Germinal center (tissue), 1 donor: ENCODE measurements at places on chromosomes 5 and 9.

DNA sequence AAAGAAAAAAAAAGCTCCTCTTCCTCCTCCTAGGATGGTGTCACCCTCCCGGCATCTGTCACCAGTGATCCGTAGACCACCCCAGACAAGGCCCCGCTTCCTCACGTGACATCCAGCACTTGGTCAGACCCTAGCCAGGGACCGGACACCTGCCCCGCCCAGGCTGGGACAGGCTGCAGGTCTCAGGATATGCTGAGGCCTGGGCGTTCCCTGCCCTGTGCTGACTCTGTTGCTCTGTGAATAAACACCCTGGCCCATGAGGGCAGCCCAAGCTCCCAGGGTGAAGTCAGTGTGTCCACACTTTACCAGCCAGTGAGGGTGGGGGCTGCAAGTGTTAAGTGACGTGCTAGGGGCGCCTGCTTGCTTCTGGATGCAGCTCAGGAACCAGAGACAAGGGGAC is 5.6 kb downstream of the EDF1 start:
- DNase-seq: no peak

DNA sequence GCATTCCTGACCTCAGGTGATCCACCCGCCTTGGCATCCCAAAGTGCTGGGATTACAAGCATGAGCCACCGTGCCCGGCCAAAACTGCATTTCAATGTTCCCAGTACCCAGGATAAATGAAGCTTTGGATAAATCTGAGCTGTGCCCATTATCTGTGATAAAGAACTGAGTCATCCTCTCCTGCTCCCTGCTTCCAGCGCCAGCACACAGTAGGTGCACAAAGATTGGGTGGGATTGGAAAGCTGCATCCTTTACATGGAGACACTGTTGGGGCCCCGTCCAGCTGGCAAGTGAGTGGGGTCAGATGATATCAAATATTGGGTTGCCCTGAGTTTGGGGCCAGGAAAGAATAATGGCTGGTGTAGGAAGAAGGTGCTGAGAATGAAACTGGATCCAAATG is 17.4 kb downstream of the SH2D3C start:
- no peak for DNase-seq

- DNase-seq: no peak
Observed at GRCh38 chr9:91886414-91887076, 63.5 kb downstream of the ROR2 start.

- DNase-seq: peak; percentile 16
Observed at GRCh38 chr5:6236858-6237481, 141.4 kb downstream of the MED10 start.

GRCh38 chr5:135438636-135439221 is 8.4 kb downstream of the DCANP1 start:
- DNase-seq: no peak

- peak; percentile 50 for DNase-seq
Observed at GRCh38 chr9:70398145-70398556, 16.3 kb downstream of the KLF9 start.

- no peak for DNase-seq
Observed at GRCh38 chr5:80884929-80885328, 75.2 kb upstream of the RASGRF2 start.

- DNase-seq: no peak
Observed at GRCh38 chr5:69530561-69531405, 29.2 kb upstream of the GTF2H2C start.

DNA sequence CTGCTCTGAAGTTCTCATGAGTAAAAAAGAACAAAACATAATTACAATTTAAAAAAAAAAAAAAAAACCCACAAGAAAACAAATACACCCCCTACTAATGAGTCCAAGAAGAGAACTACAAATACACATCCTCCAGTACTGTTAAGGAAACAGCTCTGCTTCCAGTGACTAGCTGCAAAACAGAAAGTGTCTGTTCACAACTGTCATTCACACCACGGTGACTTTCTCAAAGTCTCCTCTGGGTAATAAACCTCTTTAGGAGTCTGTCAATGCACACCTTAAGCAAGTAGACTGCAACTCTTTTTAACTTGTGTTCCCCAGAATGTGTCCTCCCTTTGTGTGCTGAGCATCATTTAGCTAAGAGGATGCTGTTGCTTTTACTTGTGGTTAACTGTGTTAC is 6.2 kb downstream of the REEP5 start:
- DNase-seq: no peak

GRCh38 chr9:127785023-127785932 is 556 bp upstream of the CDK9 start:
- DNase-seq: peak; percentile 92

DNA sequence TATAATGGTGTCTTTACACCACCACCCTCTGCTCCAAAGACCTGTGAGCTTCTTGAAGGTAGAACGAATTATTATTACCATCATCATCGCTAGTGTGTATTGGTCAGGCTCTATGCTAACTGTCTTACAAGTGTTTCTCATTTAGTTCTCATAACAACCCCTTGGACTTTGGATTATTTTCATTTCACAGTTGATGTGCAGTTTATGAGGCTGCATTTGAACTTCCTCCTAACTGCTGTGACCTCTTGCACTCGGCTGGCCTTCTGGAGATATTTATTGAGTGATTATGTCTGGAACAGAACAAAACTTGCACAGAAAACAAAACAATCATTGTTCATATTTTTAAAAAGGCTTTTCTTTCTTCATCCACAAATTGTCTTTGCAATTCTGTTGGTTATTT is 306.3 kb upstream of the SGCD start:
- DNase-seq: no peak

DNA sequence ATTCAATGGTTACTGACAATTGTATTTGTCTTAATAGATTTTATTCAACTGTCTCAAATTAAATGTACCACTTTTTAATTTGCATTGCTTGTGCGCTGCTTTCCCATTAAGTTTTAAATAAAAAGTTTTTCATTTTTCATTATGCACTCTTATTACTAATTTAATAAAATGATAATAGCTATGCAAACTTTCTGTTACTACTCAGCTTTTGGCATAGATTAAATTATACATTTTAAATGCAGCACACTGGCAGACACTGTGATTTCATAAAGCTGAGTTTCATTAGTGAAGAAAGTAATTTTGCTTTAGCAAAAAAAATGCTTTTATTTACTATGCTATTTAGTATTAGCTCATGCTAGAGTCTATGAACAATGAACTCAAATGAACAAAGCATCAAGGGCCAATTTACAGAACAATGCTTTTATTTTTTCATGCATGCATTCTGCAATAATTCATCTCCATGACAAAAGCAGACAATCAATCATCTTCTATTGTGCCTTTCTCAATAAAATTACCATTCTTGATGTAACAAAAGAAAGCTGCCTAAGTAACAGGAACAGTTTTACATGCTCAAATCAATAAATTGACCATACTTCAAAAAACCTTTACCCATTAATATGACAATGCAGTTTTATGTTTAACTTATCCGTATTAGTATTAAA is 595.2 kb upstream of the ARRDC3 start:
- DNase-seq: no peak

DNA sequence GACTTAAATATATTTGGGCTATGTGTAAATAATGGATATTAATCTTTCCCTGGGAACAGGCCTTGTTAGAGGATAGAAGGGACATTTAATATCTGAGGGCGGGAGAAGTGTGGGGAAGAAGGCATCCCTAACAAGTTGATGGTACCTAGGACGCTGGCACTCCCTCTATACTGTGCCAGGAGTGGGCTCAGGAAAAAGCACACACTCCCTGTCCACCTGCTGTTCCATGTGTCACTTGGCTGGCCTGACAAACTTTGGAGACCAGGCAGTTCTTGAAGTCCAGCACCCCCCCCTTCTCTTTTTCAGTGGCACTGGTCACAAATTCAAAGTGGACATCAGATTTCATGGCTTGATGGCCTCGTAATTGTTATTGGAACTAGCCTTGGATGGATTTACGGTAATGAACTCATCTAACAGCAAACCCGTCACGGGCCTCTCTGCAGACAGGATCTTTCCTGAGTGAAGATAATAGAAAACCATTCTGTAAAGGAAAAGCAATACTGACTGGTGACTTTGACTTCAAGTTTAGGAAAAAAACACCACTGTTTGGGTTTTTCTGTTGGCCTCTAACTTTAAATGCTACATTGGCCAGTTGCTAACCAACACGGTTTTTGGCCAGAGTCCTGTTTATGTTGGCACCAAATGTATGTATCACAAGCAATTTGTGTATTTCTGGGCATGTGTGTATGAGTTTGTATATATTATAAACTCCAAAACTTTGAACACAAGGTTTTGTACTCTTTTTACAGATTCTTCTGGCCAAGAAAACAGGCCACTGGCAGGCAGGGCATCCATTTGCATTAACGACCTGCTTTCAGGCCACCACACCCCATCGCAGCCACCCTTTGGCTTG is 552.6 kb downstream of the CCDC171 start:
- DNase-seq: no peak

DNA sequence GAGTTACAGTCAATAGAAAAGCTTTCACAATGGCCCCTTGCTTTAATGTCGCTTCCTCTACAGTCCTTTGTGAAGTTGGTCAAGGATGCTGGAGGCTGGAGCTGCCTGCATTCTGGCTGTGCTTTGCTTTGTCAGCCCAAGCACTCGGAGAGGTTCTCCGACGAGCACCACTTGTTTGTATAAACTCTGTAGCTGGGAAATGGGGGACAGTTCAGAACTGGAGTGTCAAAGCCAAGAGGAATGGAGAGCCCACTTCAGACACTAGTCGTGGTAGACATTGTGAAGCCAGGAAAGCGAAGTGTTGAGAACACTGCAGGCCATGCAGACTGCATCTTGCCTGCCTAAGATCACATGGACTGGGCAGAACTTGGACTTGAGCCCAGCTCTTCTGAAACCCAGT is 330.3 kb downstream of the GADD45G start:
- no peak for DNase-seq

DNA sequence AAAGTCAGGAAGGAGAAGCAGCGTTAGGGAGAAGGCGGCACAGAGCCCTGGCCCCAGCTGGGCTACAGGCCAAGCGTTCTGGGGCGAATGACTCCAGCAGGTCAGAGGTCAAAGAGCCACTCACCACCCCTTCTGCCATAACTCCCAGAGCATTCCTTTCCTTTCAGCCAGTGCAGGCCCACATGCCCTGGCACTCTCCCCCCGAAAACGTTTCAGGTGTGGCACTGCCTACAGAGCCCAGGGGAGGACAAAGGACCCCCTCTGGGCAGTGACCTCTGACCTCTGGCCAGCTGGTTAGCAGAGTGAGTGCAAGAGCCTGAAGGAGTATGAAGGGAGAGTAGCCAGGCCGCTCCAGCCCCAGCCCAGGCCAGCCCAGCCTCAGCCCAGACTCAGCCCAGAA is 4.9 kb downstream of the ABCA2 start:
- no peak for DNase-seq

GRCh38 chr5:51378448-51379330 is 4.6 kb upstream of the ISL1 start:
- DNase-seq: no peak

DNA sequence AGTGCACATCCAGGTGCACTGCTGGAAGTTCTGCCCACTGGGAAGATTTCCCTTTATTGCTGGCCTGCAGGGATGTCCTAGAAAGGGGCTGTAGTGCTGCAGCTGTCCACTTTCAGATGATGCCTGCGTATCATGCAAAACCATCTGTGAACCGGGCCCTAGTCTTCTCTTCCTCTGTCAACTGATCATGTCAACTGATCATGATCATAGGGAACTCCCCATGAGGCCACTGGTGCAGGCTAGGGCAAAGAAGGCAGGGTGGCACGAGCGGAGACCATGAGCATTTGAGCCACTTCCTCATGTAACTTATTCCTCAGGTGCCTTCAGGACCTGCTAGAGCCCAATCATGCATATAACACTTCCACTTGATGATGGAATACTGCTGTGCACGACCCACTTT is 4.5 kb upstream of the HSDL2 start:
- no peak for DNase-seq

DNA sequence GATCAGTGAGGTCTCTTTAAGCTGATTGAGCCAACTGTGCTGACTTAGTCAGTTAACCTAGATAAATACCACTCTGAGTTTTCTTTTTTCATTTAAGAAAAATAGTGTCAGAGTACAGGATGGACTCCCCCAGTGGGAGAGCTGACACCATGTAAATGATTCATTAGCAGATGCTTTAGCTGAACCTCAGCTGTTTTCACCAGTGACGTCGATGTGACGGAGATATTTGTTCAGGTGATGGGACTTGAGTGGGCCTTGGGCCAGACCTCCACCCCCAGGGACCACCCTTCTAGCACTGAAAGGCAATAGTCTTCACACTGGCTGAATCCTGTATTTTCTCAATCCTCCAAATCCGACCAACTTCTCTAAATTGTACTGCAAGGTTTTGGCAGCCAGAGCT is 196.1 kb downstream of the GAS1 start:
- no peak for DNase-seq

DNA sequence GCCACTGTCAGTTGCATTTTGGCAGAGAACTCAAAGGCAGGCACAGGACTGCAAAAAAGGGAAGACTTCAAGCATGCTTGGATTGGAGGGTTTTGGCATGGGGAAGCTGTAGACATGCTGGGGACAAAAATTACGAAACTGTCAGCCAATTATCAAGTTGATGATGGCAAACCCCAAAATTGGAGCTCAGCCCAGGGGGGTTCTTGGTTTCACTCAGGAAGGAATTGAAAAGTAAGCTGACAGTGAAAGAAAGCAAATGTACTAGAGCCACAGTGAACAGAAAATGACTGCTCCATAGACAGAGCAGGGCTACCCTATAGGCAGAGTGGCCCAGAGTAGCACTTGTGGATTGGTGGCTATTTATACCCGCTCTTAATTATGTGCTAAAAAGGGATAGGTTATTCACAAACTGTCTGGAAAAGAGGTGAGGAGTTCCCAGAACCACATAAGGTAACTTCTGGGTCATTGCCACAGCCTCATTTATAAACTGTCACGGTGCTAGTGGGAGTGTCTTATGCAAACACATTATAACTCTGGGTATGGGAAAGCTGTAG is 14.6 kb upstream of the CFAP95 start:
- DNase-seq: no peak

- DNase-seq: no peak
Observed at GRCh38 chr9:132143359-132143758, 18.5 kb upstream of the NTNG2 start.

DNA sequence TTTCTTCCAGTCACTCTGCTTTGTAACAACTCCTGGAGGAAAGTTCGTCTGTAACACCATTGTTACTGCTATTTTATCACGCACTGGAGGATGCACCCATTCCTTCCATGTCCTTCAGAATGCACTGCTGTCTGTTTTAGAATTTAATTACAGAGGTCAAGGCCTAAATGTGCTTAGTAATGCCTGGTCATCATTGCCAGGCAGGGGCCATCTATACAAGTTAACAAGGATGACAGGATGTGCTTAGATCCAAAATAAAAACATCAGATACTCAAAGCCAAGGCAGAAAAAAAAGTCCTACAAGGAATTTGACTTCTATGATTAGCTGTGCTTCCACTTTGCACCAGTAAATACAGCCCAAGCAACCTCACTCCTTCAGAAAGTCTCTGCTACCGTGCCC is 371.4 kb downstream of the SEMA5A start:
- no peak for DNase-seq

DNA sequence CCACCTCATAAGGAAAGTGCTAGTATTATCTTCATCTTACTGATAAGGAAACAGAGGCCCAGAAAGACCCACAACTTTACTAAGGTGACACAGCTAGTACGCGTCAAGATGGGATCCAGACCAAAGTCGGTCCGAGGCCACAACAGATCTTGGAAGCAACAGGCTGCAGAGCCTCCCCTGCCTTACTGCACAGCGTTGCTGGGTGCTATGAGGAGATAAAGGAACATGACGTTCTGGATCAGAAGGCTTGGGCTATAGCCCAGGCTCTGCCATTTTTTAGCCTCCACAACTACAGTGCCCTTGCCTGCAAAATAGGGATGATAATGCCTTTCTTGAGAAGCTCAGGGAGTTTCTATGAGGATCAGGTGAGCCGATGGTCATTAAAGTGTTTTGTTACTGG is 144.1 kb downstream of the NMUR2 start:
- no peak for DNase-seq

GRCh38 chr9:124030969-124031451 is 19.4 kb downstream of the LHX2 start:
- no peak for DNase-seq
